Endothelial cell (in vitro differentiated cells): ENCODE measurements at places on chromosomes 7 and 10.

GRCh38 chr10:76763376-76763775 lies 874.2 kb downstream of the KCNMA1 start:
- no peak for DNase-seq

DNA sequence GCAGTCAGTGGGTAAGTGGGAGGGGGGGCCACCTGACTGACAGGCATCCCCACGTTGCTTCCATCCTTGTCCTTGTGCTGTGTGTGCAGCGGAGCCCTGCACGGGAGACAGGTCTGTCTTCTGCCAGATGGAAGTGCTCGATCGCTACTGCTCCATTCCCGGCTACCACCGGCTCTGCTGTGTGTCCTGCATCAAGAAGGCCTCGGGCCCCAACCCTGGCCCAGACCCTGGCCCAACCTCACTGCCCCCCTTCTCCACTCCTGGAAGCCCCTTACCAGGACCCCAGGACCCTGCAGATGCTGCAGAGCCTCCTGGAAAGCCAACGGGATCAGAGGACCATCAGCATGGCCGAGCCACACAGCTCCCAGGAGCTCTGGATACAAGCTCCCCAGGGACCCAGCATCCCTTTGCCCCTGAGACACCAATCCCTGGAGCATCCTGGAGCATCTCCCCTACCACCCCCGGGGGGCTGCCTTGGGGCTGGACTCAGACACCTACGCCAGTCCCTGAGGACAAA lies 24.8 kb downstream of the TBATA start:
- DNase-seq = no peak

- no peak for DNase-seq
Observed at GRCh38 chr10:9656386-9656785, 1361.3 kb upstream of the CELF2 start.

GRCh38 chr7:77550586-77550985 lies 13.5 kb downstream of the PTPN12 start:
- DNase-seq = no peak
